ENCODE measurements at places on chromosomes 2 and 18. TPM values are rescaled to one million over a fixed set of nuclear protein-coding genes. Genes with fewer than 3 reads are reported as not detected.

GRCh38 chr2:234126146-234126470 lies 75.6 kb downstream of the SPP2 start:
- no peak for DNase-seq

- DNase-seq, result peak; percentile 79
Observed at GRCh38 chr2:106582148-106583143, 95.3 kb downstream of the CD8B2 start.

GRCh38 chr2:41242001-41242331 lies 790.1 kb upstream of the SLC8A1 start:
- no peak for DNase-seq

GRCh38 chr2:70381821-70382220 lies 80.0 kb upstream of the FAM136A start:
- DNase-seq, result no peak

GRCh38 chr2:218927422-218927821 lies 32.0 kb upstream of the CDK5R2 start:
- no peak for DNase-seq

- no peak for DNase-seq
Observed at GRCh38 chr18:36058674-36059073, 8.7 kb downstream of the RPRD1A start.

- no peak for DNase-seq
Observed at GRCh38 chr2:10362898-10363454, 60.3 kb downstream of the HPCAL1 start.

- no peak for DNase-seq
Observed at GRCh38 chr2:38850045-38850444, 25.7 kb downstream of the DHX57 start.

DNA sequence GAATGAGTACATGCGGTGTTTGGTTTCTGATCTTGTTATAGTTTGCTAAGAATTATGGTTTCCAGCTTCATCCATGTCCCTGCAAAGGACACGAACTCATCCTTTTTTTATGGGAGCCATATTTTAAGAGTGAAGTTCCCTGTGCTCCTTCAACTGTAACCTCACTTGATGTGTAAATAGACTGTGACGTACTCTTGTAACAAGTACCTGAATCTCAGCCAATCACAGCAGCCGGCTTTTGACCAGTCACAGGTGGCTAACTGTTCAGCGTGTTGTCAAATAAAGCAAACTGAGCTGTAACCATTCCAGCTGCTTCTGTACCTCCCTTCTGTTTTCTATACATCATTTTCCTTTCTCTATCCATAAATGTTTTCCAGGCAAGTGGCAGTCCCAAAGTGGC lies 774.3 kb upstream of the HS6ST1 start:
- no peak for DNase-seq

DNA sequence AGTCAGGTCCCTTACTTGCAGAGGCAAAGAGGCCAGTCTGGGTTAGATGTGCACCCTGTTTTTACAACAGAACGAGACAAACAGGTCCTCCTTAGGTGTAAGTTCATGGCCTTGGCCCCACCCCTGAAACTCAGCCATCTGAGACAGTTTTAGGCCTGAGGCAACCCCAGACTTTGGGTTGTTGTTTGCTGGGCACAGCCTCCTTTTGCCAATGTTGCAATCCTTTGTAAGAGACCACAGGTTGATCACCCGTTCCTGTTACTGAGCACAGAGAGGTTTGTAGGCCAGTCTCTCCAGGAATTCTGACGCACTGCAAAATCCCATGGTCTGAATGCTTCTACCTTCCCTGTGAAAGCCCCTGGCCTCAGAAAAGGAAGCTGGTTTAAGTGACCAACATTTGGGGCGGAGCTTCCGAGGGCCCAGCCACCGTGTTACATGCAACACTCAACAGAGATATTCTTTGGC lies 15.5 kb upstream of the IL1RN start:
- DNase-seq, result no peak

GRCh38 chr2:3626812-3627499 lies 31.0 kb upstream of the ALLC start:
- peak; percentile 63 for DNase-seq

GRCh38 chr18:35458677-35459441 lies 38.9 kb downstream of the INO80C start:
- DNase-seq, result no peak

DNA sequence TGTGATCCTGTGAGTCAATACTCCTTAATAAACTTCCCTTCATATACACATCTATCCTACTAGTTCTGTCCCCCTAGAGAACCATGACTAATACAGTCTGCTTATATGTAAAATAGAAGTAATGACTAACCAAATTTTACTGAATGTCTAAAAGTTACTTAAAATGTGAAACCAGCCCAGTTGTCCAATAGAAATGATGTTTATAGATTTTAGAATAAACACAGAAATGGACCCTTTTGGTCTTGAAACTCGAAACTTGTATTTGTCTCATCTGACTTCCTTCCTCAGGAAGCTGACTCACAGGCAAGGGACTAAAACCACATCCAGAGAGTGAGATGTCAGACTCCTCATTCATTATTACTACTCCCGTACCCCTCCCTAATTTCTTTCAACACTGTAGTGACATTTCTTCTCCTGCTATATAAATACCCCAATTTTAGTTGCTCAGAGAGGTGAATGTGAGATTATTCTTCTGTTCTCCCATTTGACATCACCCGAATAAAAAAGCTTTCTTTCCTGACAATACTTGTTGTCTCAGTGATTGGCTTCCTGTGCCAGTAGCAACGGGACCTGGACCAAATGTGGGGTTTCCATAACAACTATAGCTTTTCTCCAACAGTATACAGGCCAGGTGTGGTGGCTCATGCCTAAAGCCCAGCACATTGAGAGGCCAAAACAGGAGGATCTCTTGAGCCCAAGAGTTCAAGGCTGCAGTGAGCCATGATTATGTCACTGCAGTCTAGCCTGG lies 486.0 kb downstream of the ERBB4 start:
- DNase-seq, result no peak

DNA sequence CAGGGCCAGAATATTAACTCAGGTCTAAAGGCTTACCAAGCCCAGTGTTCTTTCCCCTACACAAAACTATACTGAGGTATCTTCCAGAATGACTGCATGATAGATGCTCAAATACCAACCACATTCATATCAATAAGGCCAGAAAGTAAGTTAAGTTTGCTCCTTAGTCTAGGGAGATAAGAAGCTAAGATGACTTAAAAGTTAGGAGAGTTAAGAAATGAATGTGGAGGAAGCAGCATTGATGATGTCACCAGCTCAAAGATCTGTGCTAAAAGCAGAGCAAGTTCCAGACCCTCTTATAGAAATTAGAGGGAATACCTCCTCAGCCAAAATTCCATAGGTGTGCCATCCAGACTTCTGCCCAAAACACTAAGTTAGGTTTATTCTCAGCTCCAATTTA lies 6.1 kb downstream of the PPP4R1 start:
- DNase-seq, result no peak

- DNase-seq, result no peak
Observed at GRCh38 chr2:168997794-168998193, 33.3 kb downstream of the ABCB11 start.

- no peak for DNase-seq
Observed at GRCh38 chr2:128746356-128746755, 427.7 kb upstream of the HS6ST1 start.

GRCh38 chr2:161857920-161858319 lies 216.1 kb downstream of the DPP4 start:
- DNase-seq, result no peak

DNA sequence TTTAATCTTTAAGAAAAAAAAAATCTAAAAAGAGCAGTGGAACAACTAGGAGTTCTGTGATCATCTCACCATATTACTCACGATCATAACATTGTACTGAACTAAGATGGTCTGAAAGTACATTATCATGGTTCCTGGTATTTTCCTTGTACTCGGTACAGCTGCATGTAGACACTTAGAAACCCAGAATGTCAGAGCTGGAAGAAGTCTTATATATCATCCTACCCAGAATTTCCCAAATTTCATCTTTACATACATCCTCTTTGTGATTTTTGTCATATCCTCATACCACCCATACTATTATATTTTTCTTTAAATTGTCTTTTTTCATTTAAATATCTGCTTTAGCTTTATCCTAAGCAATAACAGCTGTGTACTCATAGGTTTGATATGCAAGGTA lies 12.4 kb upstream of the ST3GAL5 start:
- DNase-seq, result no peak

GRCh38 chr2:196949116-196949515 lies 22.6 kb upstream of the PGAP1 start:
- no peak for DNase-seq

- DNase-seq, result no peak
Observed at GRCh38 chr18:46213295-46213694, 109.1 kb downstream of the HAUS1 start.

DNA sequence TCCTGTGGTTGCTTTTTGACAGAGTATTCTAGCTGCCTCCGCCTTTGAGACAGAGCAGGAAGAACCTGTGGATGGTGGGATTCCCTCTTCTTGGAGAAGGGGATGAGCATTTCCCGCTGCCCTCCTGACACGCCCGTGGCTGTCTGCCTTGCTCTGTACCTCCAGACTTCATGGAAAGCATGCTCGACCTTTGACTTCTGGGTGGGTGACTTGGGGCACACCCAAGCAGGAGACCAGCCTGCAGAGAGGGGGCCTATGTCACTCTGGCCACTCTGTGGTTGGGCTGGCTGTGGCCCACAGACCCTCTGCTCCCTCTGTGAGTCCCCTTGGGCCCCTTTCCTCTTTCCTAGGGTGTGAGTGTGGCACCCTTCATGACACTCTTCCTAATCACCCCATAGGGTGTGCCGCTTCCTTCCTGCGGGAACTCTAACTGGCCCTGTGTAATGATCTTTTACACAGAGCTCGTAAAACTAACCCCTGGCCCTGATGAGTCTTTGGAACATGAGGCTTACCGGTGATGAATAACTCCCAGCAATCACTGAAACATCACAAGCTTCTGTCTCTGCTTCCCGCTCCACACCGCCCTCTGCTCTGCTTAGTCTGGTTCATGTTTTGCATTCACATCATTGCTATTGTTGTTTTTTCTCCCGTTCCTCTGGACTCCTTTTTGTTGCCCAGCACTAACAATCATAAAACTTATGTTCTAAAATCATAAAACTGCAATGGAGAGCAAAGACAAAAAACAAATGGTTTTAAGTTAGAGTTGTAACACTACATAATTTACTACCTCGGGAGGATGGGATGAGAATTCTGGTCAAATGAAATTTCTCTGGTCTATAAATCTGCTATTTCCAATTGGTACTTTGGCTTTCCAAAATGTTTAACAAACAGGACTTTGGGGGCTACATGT lies 101.1 kb downstream of the SH3YL1 start:
- no peak for DNase-seq

DNA sequence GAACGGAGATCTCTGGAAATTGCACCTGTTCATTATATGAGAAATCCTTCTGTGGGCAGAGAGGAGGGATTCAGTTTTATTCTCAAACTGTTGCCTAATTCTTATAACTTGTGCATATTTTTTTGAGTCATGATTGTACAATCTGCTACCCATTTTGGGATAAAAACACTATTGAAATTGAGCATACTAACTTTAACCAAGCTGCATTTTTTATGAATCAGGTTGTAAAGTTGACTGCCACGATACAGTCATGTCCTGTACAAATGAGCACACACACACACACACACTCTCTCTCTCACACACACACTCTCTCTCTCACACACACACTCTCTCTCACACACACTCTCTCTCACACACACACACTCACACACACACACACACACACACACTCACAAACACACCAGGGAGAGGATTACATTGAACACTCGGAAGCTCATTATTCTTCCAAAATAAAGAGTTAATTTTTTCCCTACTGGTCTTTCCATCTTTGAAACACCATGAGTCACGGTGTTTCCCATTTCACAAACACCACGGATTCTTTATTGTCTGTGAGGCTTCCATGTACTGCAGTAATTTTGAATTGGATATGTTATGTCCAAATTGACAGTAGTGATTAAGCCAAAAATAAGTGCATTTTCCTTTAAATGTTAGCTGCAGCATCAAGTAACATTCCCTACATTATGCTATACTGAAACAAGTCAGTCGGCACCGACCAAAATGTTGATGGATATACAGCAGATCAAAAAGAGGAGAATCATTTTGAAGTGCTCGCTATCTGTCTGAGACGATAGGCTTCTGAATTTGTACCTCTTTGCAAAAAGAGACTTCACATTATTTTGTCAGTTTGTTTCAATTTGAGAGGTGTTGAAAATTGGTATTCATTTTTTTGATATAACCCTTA lies 216.9 kb downstream of the ARHGAP15 start:
- no peak for DNase-seq

DNA sequence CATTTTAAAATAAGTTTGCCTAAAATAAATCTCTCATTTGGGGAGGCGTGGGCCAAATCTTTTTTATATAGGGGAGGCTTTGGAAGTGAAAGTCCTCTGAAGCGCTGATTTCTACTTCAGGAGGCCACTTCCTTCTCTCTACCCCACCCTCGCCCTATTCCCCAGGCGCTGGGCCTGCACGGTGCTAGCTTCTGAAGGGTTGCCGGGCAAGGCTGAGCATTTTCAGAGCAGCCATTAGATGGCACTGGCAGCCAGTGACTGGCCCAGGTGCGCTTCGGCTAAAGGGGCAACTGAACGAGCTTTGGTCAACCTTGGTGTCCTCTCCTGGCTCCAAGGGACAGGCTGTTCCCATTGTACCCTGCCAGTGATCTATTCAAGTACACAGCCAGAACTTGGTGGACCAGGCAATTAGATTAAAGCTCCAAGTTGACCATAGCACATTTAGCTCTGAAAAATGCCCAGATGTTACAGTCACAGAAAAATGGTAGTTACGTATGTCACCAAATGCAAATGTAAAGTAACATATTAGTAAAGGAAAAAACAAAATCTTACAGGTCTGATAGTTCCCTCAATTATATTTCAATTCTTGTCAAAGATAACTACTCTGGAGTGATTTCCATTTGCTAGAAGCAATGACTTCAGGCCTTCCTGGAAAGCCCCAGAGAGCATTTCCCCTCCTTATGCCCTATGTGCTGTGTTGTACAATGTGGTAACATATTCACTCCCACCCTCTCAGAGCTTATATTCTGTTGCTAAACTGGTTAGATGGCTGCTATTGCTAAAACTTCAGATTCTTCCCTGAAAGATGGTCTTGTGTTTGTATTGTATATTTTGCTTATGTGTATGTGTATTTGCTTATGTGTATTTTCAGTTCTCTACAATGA lies 2.1 kb downstream of the POMC start:
- no peak for DNase-seq

GRCh38 chr18:70459251-70459650 lies 170.4 kb downstream of the SOCS6 start:
- no peak for DNase-seq

CYP26B1 gene
- total RNA-seq, result 5.4 TPM

FAM161A gene
- total RNA-seq, result 3.6 TPM

LRP1B gene
- 16.0 TPM for total RNA-seq

NPHP1 gene
- 2.9 TPM for total RNA-seq

GAL3ST2 gene
- 0.19 TPM for total RNA-seq

HES6 gene
- total RNA-seq, result 24.4 TPM

LRRTM4 gene
- 5.4 TPM for total RNA-seq

DSG1 gene
- total RNA-seq, result 40.8 TPM

LINC00305 gene
- total RNA-seq, result not detected

ODC1 gene
- total RNA-seq, result 135 TPM
